ENCODE measurements at places on chromosomes 6 and 20.
A peak's percentile ranks its signal among the peaks of the same experiment; 100 is the strongest.

- DNase-seq = no peak
Observed at GRCh38 chr6:120392941-120393340, 941.3 kb downstream of the TBC1D32 start.

DNA sequence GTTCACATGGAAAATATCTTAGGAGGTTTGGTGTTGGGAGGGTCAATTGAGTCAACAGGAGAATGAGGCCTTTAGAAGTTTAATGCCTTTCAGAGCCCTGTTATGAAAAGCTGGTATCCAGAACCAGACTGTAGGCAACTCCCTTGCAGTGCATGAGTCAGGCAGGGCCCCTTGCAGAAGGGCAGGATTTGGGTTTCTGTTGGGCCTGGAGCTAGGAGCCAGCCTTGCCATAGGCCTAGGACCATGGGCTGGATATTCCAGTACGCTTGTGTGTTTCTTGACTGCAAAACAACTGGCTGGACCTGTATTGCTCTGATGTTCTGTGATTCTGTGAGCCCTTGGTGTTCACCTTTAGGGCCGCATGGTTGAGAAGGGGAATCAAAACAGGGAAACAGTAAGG, 350.9 kb upstream of the PRND start:
- DNase-seq = no peak

DNA sequence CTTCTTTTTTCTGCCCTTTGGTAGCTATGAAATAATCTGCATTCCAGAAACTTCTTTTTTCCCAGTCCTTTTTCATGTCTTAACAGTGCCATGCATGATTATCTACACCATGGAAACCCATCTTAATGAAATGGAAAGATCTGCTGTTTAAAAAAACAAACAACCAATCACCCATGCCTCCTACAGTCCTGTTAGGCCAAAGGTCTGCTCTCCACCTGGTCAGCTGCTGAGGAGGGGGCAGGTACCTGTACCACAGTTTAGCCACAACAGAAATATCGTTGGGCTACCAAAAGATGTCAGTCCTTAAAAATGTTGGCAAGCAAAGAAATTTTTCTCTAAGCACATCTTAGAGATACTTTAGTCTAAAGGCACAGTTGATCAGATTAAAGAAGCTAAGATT, 112.6 kb downstream of the SLC16A10 start:
- DNase-seq = no peak

DNA sequence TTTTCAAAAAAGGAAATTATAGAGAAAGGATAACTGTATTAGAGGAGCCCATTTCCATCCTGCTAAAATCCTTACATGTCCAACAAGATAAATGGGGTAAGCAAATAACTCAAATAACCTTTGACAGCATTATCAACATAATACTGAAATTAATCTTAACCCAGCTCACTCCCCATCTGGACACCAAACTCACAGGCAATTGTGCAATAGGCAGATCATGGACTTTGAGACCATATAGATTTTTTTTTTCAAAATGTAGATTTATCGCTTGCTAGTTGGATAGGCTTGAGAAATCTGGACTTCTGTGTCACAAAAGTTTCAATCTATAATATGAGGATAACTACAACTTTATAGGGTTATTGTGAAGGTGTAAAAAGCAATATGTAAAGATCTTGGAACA, 134.4 kb upstream of the ASCC3 start:
- no peak for DNase-seq

DNA sequence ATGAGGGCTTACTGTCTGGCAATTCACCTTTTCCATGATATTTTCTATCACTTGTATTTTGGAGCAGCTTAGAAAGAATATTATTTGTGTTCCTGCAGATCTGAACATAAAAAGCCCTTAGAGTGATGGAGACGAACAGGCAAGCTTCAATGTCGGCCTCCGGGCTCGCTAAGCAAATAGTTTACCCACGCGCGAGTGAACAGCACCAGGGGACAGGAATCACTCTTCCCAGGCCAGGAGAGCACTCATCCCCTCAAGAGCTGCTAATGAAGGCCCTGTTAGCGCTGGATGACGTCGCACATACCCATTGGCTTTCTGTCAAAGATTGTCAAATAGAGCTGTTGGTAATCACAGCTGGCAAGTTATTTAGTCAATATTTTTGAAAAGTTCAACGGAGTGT, 395.7 kb downstream of the ZFAND3 start:
- DNase-seq = no peak

DNA sequence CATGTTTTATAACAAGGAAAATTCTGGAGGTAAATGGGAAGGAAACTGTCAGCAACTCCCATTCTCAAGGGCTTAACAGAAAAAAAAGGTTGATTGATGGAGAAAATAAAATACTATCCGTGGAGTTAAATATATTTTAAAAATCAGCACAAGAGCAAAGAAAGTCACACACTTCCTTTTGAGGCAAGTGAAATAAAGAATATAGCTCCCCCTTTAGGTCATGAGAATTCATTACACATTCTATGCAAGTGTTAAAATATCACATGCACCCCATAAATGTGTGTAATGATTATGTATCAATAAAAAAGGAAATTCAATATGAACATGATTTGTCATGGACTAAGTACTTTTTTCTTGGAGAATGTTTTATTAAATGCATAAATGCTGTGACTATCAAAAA, 349.2 kb downstream of the TPBG start:
- DNase-seq = no peak

- DNase-seq = peak; percentile 2
Observed at GRCh38 chr6:52535711-52536423, 41.0 kb downstream of the TRAM2 start.

DNA sequence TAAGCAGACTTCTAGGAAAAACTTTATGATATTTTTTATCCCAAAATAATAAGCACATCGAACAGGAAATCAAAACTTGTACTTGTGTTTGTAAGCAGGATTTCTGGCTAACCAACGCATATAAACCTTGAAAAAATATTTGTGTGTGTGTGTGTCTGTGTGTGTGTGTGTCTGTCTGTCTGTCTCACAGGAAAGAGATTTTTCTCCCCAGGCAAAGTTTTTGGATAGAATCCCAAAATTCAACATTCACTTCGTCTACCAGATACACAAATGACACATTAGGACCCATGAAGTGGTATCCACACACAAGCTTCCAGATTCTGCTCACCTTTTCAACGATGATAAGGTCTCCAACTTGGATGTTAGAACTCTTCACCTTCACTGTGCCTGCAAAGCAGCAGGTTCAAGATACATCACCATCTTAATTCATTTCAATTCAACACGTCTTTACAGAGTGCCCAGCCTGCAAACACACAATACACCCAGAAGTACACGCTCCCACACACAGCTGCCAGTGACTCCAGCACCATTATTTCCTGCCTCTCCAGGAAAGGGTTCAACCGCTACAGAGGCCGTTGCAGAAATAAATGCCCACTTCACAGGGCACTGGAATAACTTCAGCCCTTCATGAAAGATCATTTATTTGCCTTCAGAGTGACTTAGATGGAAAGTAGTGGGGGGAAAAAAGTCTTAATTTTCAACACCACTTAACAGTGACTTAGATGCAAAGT, 70.9 kb downstream of the ATP9A start:
- DNase-seq = no peak

- DNase-seq = no peak
Observed at GRCh38 chr20:57283860-57284259, 17.4 kb upstream of the BMP7 start.

- DNase-seq = no peak
Observed at GRCh38 chr6:15322781-15323536, 77.1 kb downstream of the JARID2 start.

- DNase-seq = no peak
Observed at GRCh38 chr6:36717871-36718540, 20.4 kb downstream of the RAB44 start.

GRCh38 chr6:52877168-52877567, 32.3 kb downstream of the GSTA3 start:
- DNase-seq = no peak

- DNase-seq = peak; percentile 44
Observed at GRCh38 chr6:13229205-13230085, 98.9 kb downstream of the TBC1D7 start.

- DNase-seq = no peak
Observed at GRCh38 chr20:1397710-1398109, 4.9 kb upstream of the FKBP1A start.

DNA sequence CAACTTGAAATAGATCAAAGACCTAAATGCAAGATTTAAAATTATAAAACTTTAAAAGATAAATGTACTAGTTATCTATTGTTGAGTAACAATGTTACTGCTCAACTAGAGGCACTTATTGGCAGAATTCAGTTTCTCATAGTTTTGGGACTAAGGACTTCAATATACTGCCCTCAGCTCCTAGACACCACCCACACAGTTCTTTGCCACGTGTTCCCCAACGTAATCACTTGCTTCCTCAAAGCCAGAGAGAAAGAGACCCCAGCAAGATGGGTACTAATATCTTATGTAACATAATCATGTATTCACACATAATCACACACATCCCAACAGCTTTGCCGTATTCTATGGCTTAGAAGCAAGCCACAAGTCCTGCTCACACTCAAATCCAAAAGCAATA, 50.3 kb upstream of the SLC22A16 start:
- DNase-seq = no peak

DNA sequence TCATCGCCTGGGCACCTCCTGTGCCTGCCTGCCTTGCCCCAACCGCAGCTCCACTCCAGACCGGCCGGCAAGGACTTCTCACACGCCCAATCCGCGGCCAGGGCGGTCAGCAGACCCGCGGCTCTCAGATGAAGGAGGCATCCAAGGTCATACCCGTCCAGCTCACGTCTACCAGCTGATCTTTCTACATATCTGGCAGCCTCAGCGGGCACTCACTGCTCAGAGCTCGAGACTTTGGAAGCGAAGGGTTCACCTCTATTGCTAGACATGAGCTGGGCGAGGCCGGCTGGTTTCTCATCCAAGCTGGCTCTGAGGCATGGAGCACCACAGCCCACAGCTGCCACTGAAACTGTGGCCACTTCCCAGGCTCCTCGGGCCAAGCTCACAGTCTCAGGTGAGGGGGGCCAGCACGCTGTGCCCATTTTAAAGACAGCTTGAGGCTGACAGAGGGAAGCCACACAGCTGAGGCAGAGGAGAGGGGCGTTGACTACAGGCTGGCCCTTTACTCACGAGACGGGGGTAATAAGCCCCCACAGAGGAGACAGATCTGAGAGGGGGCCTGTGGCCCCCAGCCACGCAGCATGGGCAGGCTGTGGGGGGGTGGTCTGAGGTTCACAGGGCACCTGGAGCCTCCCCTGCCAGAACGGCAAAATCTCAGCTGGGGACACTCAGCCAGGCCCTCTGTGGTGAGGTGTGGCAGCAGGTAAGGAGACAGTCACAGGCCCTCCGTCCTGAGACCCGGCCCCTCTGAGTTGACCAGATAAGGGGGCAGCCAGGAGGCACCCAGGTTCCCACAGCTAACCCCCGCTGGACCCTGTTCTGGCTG, 2.0 kb downstream of the LAMA5 start:
- no peak for DNase-seq

GRCh38 chr6:43768983-43769525, 957 bp upstream of the VEGFA start:
- DNase-seq = no peak

- DNase-seq = no peak
Observed at GRCh38 chr20:40958598-40958997, 70.0 kb upstream of the TOP1 start.

DNA sequence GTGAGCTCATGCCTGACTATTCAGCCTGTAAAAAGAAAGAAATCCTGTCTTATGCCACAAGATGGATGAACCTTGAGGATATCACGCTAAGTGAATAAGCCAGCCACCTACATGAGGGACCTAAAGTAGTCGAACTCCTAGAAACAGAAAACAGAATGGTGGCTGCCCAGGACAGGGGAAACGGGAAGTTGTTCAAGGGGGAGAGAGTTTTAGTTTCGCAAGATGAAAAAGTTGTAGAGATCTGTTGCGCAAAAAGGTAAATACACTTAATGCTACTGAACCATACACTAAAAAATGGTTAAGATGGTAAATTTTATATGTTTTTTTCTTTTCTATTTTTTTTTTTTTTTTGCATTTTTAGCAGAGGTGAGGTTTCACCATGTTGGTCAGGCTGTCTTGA, 74.1 kb upstream of the RALY start:
- no peak for DNase-seq

- DNase-seq = peak; percentile 72
Observed at GRCh38 chr6:52576392-52577021, 353 bp downstream of the TRAM2 start.

DNA sequence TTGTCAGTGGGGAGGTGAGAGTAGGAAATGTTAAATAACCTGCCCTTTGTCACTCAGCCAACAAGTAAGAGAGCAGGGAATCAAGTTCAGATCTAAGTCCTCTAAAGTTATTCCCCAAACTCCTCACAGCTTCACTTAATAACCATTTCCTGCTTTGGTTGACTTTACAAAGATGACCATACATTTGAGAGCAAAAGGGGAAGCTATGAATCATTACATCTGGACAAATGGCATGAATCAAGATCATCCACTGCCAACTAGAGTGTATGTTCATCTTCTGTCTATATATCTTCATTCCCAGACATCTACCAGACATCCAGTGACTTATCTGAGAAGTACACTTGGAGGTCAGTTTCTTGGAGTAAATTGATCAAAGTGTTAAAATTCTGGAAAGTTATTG, 15.1 kb upstream of the HIVEP2 start:
- no peak for DNase-seq

DNA sequence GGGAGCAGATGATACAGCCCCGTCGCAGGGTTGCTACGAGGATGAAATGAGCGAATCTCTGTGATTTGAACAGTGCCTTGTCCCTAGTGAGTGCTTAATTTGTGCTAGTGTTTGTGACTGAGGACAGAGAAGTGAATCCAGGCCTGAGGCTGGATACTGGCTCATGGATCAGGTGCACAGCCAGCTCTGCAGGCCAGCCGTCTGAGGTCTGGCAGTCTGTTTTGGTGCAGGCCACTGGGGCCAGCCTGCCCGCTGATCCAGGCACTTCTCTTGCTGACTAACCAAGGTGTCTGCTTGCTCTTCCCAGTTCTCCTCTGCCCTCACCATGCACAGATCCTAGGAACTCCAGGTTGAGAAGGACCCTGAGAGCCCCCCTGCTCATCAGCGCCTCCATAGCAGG, 181.0 kb downstream of the LRFN2 start:
- DNase-seq = no peak

DNA sequence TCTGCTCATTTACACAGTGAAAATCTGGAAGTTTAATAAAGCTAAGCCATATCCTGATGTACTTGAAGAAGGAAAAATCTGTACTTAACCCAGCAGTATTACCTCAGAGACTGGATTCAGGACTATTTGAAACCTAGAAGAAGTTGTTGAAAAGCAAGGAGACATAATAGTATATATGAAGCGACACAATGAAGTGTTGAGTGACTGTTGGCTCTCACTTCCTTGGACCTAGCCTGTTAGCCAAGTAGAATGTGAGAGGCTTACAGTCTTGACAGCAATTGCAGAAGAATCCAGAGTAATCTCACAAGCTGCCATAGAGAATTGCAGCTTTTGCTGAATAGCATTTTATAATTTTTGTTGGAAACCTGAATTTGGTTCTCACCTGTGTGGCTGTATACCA, 26.7 kb downstream of the SMAP1 start:
- DNase-seq = no peak

- no peak for DNase-seq
Observed at GRCh38 chr6:161061576-161061975, 70.0 kb downstream of the MAP3K4 start.

- no peak for DNase-seq
Observed at GRCh38 chr6:46220352-46221221, 49.8 kb upstream of the ENPP5 start.

GRCh38 chr6:157381631-157382621, 936 bp downstream of the ZDHHC14 start:
- peak; percentile 55 for DNase-seq
